Neural progenitor cell (in vitro differentiated cells): ENCODE measurements at places on chromosomes 13 and 19.
A peak's percentile ranks its signal among the peaks of the same experiment; 100 is the strongest.

DNA sequence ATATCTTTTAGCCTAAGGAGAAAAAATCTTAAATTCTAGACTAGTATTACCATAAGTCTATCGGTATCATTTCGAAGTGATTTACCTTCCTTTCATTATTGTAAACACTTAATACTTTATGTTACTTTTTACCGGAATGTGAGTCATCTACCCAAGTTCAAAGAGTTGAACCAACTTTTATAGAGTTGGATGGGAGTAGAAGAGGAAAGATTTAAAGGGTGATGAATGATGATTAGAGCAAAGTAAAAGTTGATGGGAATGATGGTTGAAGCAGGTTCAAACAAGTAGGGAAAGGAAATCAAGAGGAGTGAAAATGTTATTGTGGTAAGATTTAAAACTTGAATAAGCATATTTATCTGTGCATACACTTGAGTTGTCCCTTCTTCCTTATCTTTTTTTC lies 11.3 kb upstream of the LPAR6 start:
- H3K27ac ChIP-seq, result no peak overlapping the region
- no peaks in the 10 kb centered on the region for H3K4me1 ChIP-seq
- H3K27me3 ChIP-seq, result no peaks in the 10 kb centered on the region
- DNase-seq, result no peak
- no peaks in the 10 kb centered on the region for H3K36me3 ChIP-seq
- no peak overlapping the region for H3K4me3 ChIP-seq

DNA sequence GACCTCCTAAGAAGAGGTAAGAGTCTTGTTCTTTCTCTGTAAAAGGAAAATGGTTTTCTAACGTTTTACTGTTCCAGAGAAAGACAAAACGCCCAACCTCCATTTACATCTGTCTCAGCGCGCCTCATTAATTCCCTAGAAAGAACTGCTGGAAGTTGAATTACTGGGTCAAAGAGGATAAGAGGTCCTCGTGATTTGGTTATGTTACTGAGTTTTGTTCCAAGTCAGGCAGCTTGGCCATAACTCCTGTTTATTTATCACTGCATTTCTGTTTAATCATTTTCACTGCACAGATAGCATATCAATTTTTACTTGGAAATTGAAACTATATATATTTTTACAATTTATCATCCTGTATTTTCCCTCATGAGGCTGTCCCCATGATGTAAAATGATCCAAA lies 112.9 kb upstream of the PEG3 start:
- H3K4me3 ChIP-seq, result no peak overlapping the region
- H3K36me3 ChIP-seq, result no peaks in the 10 kb centered on the region
- H3K4me1 ChIP-seq, result no peaks in the 10 kb centered on the region
- DNase-seq, result no peak
- H3K27ac ChIP-seq, result no peak overlapping the region

DNA sequence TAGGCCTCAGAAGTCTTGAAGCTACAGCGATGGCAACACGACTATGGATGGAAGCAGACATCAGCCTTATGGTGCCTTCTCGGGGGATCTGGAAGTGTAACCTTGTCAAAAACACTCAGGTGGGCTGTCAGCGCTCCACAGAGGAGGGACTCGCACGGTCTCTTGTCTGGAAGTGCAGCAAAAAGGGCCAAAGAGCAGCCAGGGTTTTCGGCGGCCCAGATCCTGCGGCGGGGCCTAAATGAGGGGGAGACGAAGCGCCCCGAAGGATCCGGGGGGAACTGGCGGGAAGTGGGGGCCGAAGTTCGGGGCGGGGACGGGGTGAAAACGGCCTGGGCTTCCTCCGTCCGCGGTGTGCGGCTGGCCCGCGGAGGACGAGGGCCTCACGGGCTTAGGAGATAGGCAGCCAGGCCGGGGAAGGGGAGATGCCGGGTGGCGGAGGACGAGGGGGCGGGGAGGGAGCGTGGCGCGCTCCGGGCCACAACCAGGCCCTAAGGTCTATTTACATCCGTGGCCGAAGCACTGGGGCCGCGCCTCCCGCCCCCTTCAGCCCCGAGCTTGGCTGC lies 637 bp downstream of the RANBP3 start:
- H3K27me3 ChIP-seq, result no peaks in the 10 kb centered on the region
- H3K36me3 ChIP-seq, result no peaks in the 10 kb centered on the region
- H3K27ac ChIP-seq, result peak overlapping the region; percentile 92
- no peak for DNase-seq

DNA sequence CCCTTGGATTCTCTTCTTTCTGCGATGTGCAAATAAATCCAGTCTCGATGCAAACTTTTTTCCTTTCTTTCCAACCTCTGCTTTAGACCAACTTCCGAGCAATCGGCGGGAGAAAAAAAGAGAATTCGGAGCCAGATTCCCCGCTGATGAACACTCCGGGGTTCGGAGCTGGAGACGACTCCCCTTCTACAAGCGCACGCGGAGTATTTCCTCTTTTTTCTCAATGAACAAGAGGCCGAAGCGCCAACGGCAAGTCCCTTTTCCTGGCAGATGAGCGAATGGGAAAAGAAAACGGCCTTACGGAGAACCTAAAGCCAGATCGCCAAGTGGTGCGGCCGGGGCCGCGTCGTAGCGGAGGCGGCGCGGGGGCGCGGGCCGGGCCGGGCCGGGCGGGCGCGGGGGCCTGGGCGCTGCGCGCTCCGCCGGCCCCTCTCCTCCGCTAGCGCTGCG lies 250 bp downstream of the SPRY2 start:
- H3K27me3 ChIP-seq, result peaks cover 17% of the 10 kb centered on the region
- peak overlapping the region; percentile 96 for H3K4me3 ChIP-seq
- peak overlapping the region; percentile 98 for H3K27ac ChIP-seq

- H3K27me3 ChIP-seq, result no peaks in the 10 kb centered on the region
- DNase-seq, result no peak
- H3K4me1 ChIP-seq, result peaks cover 7% of the 10 kb centered on the region
- peak overlapping the region; percentile 87 for H3K4me3 ChIP-seq
Observed at GRCh38 chr19:12670159-12670928, 3.7 kb downstream of the WDR83 start.

GRCh38 chr19:48469289-48469881 lies at the start of gene CYTH2:
TSS of gene CYTH2 (plus strand) at chr19:48469369. CDS start at chr19:48469508, 139 bp downstream.
- peaks cover 22% of the 10 kb centered on the region for H3K4me1 ChIP-seq
- H3K4me3 ChIP-seq, result peak within 1 kb of the TSS; percentile 88

DNA sequence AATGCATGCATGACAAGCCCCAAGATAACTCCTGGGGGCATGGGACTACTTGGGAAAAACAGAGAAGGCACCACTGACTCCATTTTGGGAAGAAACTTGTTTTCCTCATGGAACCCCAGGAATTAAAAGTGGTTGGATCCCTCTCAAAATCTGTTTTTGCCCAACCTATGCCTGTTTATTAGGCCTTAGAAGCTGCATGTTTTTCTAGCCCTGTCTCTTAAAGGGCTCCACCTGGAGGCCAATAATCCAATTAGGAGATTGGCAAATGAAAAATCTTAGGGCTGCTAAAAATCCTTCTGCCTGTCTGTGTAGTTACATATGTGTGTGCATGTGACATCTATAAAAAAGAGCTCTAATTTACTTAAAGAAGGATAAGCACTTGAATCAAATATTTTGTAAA lies 26.9 kb downstream of the MED4 start:
- DNase-seq, result no peak
- H3K4me1 ChIP-seq, result no peaks in the 10 kb centered on the region
- H3K4me3 ChIP-seq, result no peak overlapping the region
- peaks cover 52% of the 10 kb centered on the region for H3K36me3 ChIP-seq
- no peak overlapping the region for H3K27ac ChIP-seq
